ENCODE measurements at places on chromosomes 16 and 17. TPM values are rescaled to one million over a fixed set of nuclear protein-coding genes. Genes with fewer than 3 reads are reported as not detected.

- no peak for DNase-seq
- no peaks in the 10 kb centered on the region for H3K36me3 ChIP-seq
- no peaks in the 10 kb centered on the region for H3K27me3 ChIP-seq
- H3K4me3 ChIP-seq: peak overlapping the region; percentile 98
- peak overlapping the region; percentile 94 for H3K27ac ChIP-seq
These were observed 521 bp downstream of the C16orf87 start for GRCh38 chr16:46830417-46830901.

- H3K27me3 ChIP-seq: no peaks in the 10 kb centered on the region
- no peaks in the 10 kb centered on the region for H3K4me1 ChIP-seq
- no peak overlapping the region for H3K4me3 ChIP-seq
- no peak for DNase-seq
These were observed 347.1 kb downstream of the SEC14L1 start for GRCh38 chr17:77487677-77488530.

GRCh38 chr16:20441191-20441590 is 10.1 kb upstream of the ACSM2A start:
- H3K36me3 ChIP-seq: no peaks in the 10 kb centered on the region
- no peaks in the 10 kb centered on the region for H3K4me1 ChIP-seq
- DNase-seq: no peak
- no peaks in the 10 kb centered on the region for H3K27me3 ChIP-seq
- H3K4me3 ChIP-seq: no peak overlapping the region

- H3K27me3 ChIP-seq: peaks cover 2% of the 10 kb centered on the region
- peaks cover 2% of the 10 kb centered on the region for H3K36me3 ChIP-seq
- H3K4me1 ChIP-seq: 0 out of 2 replicates have a peak, but pooled peaks cover 7% of the 10 kb centered on the region
- H3K4me3 ChIP-seq: peak within 1 kb of the TSS; percentile 87
- DNase-seq: peak; percentile 77
- H3K27ac ChIP-seq: peak within 1 kb of the TSS; percentile 48
These were observed at the start of gene ARMC7 for GRCh38 chr17:75109407-75110233. ARMC7 (plus strand) TSS chr17:75109969; CDS start chr17:75110289, 320 bp downstream.

DNA sequence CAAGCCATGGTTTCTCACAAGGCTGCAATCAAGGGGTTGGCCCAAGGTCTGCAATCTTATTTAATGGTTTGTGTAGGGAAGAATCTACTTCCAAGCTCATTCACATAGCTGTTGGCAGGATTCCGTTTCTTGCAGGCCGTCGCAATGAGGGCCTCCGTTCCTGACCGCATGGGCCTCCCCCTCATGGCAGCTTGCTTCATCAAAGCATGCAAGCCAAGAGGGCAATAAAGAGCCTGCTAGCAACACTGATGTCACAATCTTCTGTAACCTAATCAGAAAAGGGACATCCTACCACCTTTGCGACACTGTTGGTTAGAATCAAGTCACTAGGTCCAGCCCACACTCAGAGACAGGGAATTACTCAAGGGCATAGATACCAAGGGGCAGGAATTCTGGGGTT is 95.5 kb downstream of the CCT6B start:
- DNase-seq: no peak
- no peaks in the 10 kb centered on the region for H3K4me1 ChIP-seq
- no peaks in the 10 kb centered on the region for H3K27me3 ChIP-seq
- H3K36me3 ChIP-seq: no peaks in the 10 kb centered on the region
- H3K27ac ChIP-seq: no peak overlapping the region

GRCh38 chr17:260944-261343 is 79.5 kb upstream of the DOC2B start:
- H3K27me3 ChIP-seq: peaks cover 8% of the 10 kb centered on the region
- no peak overlapping the region for H3K27ac ChIP-seq
- no peak for DNase-seq
- no peaks in the 10 kb centered on the region for H3K36me3 ChIP-seq
- H3K4me1 ChIP-seq: no peaks in the 10 kb centered on the region

- no peaks in the 10 kb centered on the region for H3K36me3 ChIP-seq
- no peak overlapping the region for H3K27ac ChIP-seq
- no peaks in the 10 kb centered on the region for H3K4me1 ChIP-seq
- no peak for DNase-seq
- H3K4me3 ChIP-seq: no peak overlapping the region
- no peaks in the 10 kb centered on the region for H3K27me3 ChIP-seq
These were observed 192.9 kb downstream of the MAF start for GRCh38 chr16:79407461-79408135.

GRCh38 chr17:58254803-58255202 is 16.4 kb downstream of the LPO start:
- H3K27me3 ChIP-seq: peaks cover 20% of the 10 kb centered on the region
- DNase-seq: no peak
- H3K4me3 ChIP-seq: no peak overlapping the region
- H3K4me1 ChIP-seq: no peaks in the 10 kb centered on the region

- H3K36me3 ChIP-seq: no peaks in the 10 kb centered on the region
These were observed 34.3 kb upstream of the RBFOX3 start for GRCh38 chr17:79645022-79645776.

CMTM4 gene
- polyA plus RNA-seq: 8.3 TPM

TMC5 gene
- not detected for polyA plus RNA-seq

ALDOC gene
- 69.7 TPM for polyA plus RNA-seq
